HFFc6 (cell line): ENCODE measurements at places on chromosomes 12 and 14. TPM values are rescaled to one million over a fixed set of nuclear protein-coding genes. Genes with fewer than 3 reads are reported as not detected.
A peak's percentile ranks its signal among the peaks of the same experiment; 100 is the strongest.

Gene VDR
- total RNA-seq, result 7.8 to 14.4 TPM (median 13.9 TPM) in 3 replicates

Gene PRIM1
- 5.5 and 10.3 TPM in 2 replicates for total RNA-seq

Gene FLVCR2
- total RNA-seq, result 0.27 to 2.7 TPM (median 2.0 TPM) in 3 replicates

Gene CELA1
- total RNA-seq, result not detected in 3 replicates

Gene ART4
- total RNA-seq, result not detected in 3 replicates

Gene MTERF2
- 2.8 to 6.1 TPM (median 4.8 TPM) in 3 replicates for total RNA-seq

Gene KLHDC1
- total RNA-seq, result 1.3 to 1.6 TPM (median 1.6 TPM) in 3 replicates

Gene CFAP73
- not detected in 3 replicates for total RNA-seq

Gene CLEC2B
- not detected in 3 replicates for total RNA-seq

DNA sequence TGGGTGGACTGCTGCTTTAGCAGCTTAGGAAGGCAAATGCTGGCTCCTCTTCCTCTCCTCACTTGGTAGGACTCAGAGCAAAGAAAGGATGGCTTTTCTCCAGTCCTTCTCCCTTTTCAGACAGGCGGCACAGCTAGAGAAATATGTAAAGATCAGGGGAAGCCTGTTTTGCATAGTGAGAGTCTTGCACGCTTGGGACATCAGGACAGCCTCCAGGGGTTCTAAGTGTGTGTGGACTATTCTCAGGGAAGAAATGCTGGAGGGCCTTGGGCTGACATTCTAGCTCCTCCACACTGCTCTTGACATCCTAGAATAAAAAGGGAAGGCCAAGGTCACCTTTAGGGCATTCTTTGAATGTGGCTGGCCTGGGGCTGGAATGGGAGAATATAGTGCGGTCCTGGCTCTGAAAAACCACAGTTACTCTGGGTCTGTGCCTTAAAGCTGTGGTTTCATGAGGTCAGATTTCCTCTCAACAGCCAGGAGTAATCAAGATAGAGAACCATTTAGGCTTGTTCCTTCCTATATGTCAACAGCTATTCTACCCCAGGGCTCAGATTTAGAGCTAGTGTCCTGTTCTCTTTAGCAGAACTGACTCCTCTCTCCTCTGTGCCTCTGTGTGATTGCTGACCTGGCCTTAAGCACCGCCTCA, 24.3 kb downstream of the CMA1 start:
- no peak for DNase-seq

- no peak for DNase-seq
These were observed 84.6 kb upstream of the ATF7IP start for GRCh38 chr12:14280921-14281320.

DNA sequence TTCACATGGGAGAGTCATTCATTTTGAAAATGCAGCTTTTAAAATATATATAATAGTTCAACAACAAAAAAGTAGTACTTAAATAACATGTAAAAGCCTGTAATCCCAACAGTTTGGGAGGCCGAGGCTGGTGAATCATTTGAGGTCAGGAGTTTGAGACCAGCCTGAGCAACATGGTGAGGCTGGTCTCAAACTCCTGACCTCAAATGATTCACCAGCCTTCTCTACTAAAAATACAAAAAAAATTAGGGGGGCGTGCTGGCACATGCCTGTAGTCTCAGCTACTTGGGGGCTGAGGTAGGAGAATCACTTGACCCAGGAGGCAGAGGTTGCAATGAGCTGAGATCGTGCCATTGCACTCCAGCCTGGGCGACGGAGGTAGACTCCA, 256.3 kb upstream of the RGS6 start:
- no peak for DNase-seq

DNA sequence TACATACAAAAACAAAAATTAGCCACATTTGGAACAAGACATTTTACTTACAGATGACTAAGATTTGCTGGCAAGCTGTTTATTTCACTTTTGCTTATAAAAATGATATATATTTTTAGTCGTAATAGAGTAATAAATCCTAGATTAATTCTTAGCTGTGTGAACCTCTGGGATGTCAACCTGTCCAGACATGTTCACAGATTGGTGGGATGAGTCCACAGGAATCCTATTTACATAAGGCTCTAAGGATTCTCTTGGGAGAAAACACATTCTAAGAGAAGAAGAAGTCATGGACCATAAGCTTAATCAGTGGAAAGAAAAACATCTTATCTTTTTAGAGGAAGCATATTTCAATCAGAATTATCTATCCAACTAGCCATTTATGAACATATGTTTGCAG, 797.4 kb downstream of the C12orf50 start:
- no peak for DNase-seq

- no peak for DNase-seq
These were observed 41.0 kb upstream of the PLEKHG3 start for GRCh38 chr14:64663174-64663573.

- peak; percentile 6 for DNase-seq
These were observed 142.5 kb upstream of the SSTR1 start for GRCh38 chr14:38065106-38065762.
